ENCODE measurements at places on chromosomes 16 and 17.

DNA sequence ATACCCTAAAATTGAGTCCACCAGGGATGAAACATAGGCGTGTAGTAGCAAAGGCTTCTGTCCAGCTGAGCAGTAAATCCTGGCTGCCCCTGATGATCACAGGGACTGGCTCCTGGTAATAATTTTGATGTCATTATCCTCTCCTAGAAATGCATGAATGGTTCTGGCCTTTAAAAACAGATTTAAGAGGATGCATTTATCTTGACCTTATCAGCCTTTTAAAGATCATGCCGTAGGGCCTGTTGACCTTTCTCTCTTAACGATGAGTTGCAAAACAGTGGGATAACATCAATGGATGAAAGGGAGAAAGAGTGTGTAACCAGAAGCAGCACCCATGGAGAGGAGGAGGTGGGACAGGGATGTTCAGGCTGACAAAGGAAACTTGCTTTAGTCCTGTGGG lies 128.5 kb downstream of the CA10 start:
- DNase-seq: no peak

- DNase-seq: no peak
These were observed 13.7 kb downstream of the GPR179 start for GRCh38 chr17:38329808-38330730.

DNA sequence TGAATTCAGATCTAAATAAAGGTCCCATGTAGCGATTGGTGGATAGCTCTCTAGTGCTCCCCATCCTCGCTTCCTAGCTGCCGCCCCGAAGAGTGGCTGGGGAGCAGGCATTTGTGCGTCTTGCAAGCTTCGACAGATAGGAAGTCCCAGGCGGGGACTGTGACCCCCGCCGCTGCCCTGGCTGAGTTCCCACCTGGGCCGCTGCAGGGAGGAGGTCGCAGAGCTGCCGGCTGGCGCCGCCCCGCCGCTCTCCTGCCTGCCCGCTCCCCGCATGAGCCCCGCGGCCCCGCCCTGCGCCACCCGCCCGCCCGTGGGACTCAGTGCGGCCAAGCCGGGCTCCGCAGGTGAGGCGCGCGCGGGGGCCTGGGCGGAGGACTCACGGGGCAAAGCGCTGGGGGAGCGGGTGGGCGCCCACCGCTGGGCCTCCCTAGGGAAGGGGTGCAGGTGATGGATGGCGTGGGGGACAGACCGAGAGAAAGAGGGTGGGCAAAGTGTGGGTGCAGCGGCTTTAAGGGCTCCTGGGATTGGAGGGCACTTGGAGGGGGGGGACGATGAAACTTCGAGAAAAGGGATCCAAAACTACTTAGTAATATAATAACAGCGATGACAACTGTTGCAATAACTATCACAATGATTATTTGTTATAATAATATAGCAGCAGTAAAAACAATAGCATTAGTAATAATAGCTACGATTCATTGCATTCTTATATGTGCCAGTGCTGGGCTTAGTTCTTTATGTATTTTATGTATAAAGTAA lies at the start of gene OTOA:
TSS of gene OTOA (plus strand) at position 80 of the 759 bp plus-strand sequence. CDS start 14,547 bp downstream, outside the sequence.
- DNase-seq: no peak

- DNase-seq: no peak
These were observed 60.4 kb downstream of the MYOCD start for GRCh38 chr17:12726131-12726530.

DNA sequence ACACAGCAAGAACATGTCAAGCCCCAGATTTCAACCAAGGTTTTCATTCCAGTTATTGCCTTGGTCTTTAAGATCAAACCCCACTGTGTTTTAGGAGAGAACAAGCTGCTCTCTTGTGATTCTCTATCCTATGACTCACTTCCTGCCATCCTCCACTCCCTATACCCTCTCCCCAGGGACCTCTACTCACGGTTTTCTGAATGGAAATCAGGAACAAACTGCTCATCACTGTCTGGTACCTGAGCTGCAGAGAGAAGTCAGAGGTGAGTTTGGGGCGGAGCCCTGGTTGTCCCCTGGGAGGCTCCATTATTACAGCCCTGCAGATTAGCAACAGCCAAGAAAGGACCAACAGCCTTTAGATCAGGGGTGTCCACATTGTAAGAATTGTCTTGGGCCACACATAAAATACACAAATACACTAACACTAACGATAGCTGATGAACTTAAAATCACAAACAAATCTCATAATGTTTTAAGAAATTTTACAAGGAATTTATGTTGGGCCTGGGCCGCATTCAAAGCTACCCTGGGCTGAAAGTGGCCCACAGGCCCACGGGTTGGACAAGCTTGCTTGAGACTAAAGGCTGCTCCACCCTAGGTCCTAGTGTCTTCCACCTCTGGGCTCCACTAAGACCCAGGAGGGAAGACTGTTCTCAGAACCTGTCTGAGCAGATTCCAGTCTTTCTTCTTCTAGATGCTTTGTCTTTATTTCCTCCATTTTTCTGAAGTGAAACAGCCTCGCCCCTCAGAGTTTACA lies 9.7 kb downstream of the ETV4 start:
- DNase-seq: no peak

DNA sequence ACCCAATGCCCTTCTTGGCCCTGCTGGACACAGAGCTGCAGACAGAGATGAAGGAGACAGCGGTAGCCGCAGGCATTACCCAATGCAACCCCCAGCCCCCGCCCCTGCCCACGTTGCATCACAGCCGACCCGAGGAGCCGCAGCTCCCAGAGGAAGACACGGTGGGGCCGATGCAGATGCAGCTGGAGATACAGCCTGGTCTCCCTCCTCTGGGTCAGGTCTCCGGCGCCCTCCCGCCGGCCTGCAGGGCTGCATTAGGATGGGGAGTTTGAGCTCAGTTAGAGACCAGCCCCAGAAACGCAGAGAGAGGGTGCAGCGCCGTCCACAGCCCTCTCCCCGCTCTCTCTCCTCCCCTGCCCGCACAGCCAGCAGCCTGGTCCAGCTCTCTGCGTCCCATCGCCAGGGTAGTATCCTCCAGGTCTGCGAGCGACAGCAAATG lies 19.4 kb upstream of the UBE2I start:
- no peak for DNase-seq

GRCh38 chr16:77991701-77992100 lies 30.6 kb upstream of the CLEC3A start:
- DNase-seq: no peak

DNA sequence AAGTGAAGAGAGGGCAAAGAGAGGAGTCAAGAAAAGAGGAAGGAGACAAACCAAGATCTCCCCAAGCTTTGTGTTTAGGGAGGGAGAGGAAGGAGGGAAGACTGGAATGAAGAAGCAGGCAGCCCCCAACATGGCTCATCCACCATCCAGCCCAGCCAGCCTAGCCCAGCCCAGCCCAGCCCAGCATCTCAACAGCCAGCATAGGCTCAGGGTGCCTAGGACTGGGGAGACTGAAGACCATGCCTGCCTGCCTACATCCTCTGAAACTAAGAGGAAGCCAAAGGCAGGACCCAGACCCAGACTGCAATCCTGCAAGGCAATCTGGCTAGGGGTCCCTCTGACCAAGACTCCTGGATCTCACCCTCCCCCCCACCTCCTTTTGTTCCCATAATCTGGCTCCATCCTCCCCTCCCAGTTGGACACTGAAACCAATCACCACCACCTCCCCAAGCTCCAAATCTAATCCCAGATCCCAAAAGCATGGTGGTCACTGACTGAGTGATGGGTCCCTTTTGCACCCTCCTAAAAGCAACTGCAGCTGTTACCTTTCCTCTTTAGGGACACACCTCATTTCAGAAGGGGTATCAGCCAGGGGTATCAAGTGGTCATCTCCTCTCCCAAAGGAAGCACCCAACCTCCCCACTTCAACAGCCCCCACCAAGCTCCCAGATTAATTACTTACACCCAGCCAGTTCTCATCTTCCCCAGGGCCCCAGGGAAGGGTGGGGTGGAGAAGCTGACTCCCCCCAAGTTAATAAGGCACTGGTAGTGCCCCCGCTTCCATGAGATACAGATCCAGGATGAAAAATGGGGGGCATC lies 1.2 kb downstream of the HDAC5 start:
- DNase-seq: no peak

DNA sequence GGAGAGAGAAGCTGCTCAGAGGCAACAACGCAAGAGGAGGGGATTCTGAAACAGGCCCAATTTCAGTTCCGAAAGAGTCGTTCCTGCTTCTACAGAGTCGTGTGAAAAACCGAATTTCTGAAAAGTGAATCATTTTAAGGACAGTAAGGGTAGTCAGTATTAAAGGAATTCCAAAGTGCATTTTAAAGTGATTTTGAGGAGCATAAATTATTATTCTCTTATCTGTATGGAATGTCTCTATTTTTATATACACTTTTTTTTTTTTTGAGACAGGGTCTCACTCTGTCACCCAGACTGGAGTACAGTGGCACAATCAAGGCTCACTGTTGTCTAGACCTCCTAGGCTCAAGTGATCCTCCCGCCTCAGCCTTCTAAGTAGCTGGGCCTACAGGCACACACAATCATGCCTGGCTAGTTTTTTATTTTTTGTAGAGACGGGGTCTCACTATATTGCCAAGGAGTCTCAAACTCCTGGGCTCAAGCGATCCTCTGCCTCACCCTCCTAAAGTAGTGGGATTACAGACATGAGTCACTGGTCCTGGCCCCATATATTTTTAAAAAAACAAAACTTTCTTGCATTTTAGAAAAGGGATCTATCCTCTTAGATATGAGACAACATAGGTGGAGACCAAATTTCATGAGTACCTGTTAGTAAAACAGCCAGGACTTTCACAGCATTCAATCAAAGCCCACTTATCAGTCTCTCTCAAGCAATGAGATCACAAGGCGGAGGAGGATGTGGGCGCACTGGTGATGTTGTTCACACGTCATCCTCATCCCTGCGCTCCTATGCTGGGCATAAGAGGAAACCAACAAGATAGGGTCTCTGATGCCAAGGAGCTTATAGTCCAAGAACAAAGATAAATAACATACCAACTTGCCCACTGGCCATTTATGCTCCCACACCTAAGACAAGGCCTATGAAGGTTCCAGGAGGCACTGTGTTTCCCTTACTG lies 53.2 kb downstream of the SMG6 start:
- no peak for DNase-seq

- no peak for DNase-seq
These were observed 28.4 kb downstream of the CDH13 start for GRCh38 chr16:82655072-82655714.

DNA sequence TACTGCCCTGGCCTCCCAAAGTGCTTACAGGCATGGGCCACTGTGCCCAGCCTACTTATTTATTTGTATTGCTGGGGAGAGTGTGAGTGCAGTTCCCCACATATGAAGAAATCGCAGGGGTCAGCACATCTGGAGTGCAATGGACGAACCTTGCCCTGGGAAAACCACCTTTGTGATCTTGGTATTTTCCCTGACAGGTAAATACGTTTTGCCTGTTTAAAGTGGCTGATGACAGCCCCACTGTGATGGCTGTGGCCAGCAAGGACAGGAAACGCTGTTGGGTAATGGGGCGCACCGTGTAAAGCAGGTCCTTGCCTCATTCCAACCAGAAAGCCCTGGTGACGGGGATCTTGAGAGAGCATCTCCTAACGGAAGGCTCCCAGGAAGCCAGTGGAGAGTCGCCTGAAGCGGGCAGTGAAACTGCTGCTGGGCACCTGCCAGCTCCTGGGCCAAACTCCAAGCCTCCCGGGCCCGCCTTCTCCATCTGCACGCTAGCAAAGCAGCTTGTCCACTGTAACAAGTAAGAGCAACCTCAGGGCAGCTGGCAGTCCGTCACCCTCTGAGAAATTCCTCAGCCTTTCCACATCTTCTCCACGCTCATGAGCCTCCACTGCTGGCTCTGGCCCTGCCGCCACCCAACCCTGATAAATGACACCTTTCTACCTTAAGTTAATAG lies 17.5 kb downstream of the EMC8 start:
- no peak for DNase-seq

- no peak for DNase-seq
These were observed 15.7 kb downstream of the NOL11 start for GRCh38 chr17:67733449-67733848.

- DNase-seq: no peak
These were observed 1.2 kb downstream of the FOXF1 start for GRCh38 chr16:86511317-86512161.

DNA sequence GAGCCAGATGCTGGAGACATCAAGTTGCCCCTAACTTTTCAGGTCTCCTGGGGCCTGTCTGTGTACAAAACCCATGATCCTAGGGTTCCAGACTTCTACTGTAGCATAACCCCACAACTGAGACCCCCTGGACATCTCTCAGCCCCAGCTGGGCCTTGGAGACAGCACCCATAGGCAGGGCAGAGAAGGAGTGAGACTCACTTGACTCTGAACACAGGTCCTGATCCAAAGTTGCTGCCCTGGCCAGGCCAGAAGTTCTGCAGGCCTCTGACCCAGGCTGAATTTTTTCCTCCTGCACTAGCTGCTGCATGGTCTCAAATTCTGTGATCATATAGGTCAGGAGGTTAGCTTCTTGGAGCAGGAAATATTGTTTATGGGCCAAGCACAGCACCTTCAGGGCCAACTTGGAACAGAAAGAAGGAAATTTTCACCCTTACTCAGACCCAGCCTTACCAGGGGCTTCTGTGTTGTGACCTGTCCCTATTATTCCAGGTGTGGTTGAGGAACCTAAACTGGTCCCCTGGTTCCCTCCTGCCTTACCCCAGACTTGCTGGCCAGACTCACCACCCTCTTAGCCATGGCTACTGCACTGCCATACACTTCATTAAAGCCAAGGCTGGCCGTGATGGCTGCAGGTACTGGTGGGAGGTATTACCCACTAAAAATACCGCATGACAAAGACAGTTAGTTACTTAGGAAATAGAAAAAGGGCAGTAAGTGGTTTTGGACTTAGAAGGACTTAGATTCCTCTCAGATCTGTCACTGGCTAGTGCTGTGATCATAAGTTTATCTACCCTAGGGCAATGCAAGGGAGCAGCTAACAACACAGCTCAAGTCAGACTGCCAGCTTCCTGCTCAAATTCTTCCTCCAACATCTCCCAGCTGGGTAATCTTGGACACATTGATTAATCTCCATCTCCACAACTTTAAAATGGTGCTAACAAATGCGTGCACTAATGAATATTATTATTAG lies 2180.1 kb downstream of the TP53TG3F start:
- no peak for DNase-seq

GRCh38 chr17:79374087-79374689 lies 236.7 kb downstream of the RBFOX3 start:
- DNase-seq: no peak

DNA sequence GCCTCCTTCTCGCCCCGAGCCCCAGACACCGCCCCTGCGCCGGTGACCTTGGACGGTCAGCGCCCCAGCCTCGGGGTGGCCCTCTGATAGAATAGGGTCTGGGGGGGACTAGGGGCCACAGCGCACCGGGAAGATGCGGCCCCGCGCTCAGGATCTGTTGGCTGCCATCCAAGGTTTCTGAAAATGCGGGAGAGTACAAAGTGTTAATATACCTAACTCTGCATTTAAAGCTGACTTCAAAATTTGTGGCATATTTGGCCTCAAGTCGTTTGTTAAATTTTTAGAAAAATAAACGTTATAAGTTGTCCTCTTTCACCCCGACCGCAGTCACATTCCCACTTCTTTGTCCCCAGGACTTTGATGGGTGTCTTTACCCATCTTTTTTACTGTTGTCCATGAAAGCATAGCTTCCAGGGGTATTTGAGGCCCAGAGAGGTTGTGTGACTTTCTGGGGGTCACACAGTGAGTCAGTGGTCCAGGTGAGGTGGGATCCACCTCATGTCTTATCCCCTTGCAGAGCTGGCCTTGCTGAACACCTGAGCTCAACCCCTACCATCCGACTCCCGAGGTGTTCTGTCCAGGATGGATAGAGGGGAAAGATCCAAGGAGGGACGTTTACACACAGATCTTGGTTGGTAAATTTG lies 796 bp downstream of the NT5M start:
- DNase-seq: no peak

GRCh38 chr17:8052256-8053252 lies 13.7 kb downstream of the ALOX15B start:
- DNase-seq: no peak

GRCh38 chr17:37555386-37555785 lies 53.8 kb downstream of the SYNRG start:
- DNase-seq: no peak
